NCI-H1417 (cell line): ENCODE measurements at places on chromosomes 3 and 15.

- DNase-seq = no peak
Observed at GRCh38 chr3:128500556-128500955, 7.6 kb upstream of the GATA2 start.

DNA sequence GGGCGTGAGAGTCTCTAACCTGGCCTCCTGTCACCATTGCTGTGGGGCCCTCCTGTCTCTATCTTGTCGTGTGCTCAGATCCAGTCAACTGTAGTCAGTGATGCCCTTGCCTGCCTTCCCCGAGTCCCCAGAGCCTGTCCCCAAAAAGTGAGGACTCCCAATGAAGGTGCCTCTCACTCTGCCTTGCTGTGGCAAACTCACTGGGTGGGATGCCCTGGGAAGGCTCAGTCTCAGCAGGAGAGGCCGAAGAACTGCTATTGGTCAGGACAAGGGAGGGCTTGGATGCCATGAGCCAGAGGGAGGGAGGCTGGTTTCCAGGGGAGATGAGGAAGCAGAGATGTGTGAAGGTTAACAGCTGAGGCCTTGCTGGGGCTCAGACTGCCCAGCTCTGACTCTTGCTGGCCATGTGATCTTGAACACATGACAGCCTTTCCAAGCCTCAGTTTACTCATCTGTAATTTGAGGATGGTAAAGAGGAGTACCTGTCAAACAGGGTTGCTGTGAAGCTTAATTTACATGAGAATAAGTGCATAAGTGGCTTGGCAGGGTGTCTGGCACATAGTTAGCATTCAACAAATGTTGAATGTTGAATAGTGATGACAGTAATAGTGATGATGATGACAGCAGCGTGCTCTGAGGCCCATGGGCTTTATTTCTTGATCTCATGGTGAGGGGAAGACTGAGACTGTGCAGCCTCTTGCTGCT is 8.2 kb downstream of the KY start:
- no peak for DNase-seq

GRCh38 chr15:67564021-67564967 is 21.8 kb downstream of the MAP2K5 start:
- DNase-seq = no peak

DNA sequence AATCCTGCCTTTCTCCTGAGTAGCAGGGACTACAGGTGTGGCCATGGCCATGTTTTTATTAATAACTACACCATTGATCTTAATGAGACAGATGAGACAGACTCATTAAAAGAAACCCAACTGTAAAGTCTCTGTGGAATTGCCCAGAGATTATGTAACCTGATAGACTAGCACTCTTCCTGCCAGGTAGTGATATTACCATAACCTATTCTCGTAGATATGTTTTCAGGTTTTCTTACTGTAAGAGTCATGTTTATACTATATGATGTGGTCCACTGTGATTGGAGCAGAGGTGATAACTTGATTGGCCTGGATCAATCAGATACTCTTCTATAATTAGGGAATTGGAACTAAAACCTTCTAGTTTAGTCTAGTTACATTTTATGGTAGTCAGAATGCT is 93.7 kb downstream of the NFKBIZ start:
- no peak for DNase-seq

GRCh38 chr15:48332642-48333034 is 1.4 kb downstream of the DUT start:
- DNase-seq = no peak

DNA sequence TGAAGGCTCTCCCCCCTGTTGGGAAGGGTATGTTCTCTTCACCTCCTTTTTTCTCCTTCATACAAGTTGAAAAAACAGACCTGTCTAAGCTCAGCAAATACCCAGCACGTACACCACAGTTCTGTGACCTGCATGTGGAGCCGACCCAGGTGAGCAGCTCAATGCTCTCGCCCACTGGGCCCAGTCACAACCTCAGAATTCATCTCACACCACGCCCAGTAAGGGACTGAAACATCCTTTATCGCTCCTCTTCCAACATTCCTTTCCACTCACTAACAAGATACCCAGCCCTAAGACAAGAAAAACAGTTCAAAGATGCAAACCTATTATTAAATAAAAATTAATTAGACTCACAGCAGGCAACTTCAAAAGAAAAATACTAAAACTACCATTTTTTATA is 68.9 kb downstream of the FOXP1 start:
- DNase-seq = no peak

DNA sequence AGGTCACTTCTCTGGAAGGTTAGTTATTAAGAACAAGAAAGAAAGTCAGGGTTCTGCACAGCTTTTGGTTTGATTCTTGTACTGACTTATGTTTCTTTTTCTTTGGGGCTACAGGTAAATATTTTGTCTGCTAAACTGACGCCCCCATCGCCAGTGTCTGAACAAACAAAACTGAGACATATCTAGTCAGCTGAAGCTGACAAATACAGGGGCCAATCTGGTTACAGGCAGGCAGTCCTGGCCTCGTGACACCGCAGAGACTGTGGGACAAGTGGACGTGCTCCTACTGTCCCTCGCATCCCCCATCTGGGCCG is 4.6 kb upstream of the RPL14 start:
- DNase-seq = no peak

DNA sequence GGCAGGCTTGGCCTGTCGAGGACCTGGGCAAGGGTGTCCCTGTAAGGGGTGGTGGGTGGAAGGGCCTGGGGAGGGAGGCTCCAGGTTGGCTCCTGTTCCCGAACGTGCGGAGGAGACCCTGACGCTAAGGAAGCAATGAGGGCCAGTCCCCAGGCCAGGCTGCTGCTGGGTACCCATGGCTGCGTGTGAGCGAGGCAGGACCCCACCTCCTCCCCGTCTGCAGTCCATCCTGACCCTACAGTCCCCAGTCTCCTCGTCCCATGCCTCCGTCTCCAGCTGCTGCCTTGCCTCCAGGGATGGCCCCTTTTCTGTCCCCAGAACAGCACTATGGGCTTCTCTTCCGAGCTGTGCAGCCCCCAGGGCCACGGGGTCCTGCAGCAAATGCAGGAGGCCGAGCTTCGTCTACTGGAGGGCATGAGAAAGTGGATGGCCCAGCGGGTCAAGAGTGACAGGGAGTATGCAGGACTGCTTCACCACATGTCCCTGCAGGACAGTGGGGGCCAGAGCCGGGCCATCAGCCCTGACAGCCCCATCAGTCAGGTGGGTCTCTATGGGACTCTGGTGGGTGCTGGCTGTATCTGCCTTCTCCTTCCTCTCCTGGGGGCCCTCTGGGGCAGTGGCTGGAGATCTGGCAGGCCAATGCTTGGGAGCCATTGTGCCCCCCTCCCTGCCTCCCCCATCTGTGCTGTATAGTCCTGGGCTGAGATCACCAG is 571 bp downstream of the FES start:
- no peak for DNase-seq

DNA sequence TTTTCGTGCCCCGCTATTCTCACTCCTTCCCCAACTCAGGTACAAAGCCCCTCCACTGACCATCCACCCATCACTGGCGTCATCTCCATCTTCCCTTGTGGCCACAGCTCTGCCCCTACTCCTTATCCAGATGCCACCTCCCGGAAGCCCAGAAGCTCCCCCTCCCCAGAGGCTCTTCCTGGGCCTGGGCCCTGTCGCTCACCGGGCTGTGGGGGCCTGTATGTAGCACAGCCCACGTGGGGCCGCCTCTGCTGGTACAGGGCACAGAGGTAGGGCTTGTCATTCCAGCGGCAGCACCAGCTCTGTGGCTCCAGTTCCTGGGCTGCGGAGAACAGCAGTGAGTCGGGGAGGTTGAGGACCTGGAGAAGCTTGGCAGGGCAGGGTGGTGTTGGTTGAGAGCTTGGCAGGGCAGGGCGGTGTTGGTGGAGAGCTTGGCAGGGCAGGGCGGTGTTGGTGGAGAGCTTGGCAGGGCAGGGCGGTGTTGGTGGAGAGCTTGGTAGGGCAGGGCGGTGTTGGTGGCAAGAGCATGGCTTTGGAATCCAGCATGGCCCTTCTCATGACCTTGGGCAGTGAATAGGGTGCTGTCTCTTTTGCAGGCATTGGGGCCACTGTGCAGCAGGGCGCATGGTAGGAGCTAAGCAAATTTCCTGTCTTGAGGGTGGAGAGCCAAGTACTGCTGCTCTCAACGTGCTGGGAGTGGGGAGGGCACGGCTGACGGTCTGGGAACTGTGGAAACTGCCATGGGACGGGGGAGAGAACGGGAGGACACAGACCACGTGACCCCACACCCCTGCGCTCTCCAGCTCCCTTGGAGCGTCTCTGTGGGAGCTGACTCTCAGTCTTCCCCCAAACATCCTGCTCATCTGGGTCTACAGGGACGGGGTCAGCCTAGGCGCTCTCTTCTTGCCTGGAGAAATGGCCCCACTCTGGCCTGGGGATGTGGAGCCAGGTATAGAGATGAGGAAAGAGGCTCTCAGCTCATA is 43.4 kb downstream of the MUC20 start:
- no peak for DNase-seq

DNA sequence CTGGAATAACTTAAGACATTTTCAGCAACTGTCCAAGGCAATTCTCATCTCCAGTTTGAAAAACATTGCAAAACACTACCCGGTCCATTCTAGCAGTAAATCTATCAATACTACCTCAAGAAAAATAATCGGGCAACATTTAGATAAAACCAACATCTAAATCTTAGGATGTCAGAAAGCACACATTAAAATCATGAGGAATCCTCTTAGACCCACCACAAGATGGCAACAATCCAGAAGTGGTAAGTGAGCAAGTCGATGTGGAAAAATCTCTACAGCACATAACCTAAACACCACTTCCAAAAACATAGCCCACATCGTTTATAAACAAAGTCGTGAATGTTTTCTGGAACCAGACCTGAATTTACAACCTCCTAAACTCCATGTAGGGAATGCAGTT is 5.7 kb downstream of the PLCH1 start:
- peak; percentile 24 for DNase-seq

DNA sequence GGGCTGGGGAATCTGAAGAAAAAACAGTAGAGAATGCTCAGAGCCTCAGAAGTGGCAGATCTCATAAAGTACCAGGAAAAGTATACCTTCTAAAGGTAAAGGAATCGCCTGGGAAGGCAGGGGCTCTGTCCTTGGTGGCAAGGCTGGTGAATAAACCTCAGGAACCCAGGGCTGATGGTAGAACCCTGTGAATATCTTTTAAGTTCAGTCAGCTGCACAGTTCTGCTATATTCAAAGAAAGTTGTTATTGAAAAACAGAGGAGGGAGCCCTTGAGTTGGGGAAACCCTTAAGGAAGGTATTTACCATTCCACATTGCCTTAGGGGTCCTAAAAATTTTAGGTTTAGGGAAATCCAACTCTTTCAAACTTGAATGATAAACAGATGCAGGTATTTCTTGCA is 31.2 kb downstream of the ZPLD1 start:
- DNase-seq = no peak

- no peak for DNase-seq
Observed at GRCh38 chr15:20340931-20341661, 200.5 kb downstream of the GOLGA6L6 start.

DNA sequence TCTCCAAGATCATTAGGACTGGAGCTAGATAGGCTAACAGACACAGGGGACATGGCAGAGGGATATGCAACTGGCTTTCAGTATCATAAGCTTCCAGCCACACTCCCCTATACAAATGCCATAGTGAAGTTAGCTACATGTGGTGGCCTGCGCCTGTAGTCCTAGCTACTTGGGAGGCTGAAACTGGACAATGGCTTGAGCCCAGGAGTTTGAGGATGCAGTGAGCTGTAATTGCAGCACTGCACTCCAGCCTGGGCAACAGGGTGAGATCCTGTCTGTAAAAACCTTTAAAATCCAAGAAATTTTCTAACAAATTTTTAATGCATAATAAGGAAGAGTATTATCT is 37.3 kb downstream of the DLG1 start:
- DNase-seq = no peak

- no peak for DNase-seq
Observed at GRCh38 chr15:63181648-63182047, 7.8 kb upstream of the RAB8B start.

GRCh38 chr15:55535436-55535835 is 27.4 kb upstream of the DNAAF4 start:
- DNase-seq = no peak

- no peak for DNase-seq
Observed at GRCh38 chr15:47577000-47577399, 140.3 kb upstream of the SEMA6D start.

- DNase-seq = no peak
Observed at GRCh38 chr3:44114142-44114541, 127.5 kb upstream of the TOPAZ1 start.

DNA sequence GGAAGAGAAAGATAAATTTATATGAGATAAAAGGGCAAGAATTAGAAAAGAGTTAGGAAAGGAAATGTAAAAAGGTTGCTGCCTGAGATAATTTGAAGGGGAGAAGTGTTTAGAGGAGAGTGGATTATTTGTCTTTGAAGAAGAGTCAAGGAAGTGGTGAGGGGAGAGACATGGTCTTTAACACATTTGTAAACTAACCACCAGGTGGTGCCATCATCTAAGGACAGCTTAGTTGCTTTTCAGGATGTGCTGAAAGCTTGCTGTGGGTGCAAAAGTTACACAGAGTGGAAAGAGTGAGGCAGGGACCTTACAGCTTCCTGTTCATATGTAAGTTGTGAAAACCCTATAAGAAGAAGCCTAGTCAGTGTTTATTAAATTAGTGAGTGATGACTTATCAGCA is 114.1 kb upstream of the DNAJC19 start:
- peak; percentile 42 for DNase-seq

DNA sequence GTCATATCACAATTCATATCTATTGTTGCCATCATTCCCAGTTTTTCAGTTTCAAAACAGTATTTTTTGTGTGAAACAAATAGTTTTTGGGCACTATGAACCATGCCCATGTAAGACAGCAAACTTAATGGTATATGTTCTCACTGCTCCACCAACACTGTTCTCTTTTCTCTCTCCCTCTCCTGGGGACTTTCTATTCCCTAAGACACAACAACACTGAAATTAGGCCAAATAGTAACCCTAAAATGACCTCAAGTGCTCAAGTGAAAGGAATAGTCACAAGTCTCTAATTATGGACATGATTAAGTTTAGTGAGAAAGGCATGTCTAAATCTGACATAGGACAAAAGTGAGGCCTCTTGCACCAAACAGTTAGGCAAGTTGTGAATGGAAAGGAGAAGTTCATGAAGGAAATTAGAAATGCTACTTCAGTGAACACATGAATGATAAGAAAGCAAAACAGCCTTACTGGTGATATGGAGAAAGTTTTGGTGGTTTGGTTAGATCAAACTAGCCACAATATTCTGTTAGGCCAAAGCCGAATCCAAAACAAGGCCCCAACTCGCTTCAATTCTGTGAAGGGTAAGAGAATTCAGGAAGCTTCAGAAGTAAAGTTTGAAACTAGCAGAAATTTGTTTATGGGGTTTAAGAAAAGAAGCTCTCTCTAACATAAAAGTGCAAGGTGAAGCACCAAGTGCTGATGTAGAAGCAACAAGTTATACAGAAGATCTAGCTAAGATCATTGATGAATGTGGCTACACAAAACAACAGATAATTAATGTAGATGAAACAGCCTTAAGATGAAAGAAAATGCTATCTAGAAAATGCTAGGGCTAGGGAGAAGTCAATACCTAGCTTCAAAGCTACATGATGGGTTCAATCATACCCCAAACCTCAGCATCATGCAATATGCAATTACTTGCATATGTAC is 104.2 kb downstream of the CBLB start:
- DNase-seq = no peak

DNA sequence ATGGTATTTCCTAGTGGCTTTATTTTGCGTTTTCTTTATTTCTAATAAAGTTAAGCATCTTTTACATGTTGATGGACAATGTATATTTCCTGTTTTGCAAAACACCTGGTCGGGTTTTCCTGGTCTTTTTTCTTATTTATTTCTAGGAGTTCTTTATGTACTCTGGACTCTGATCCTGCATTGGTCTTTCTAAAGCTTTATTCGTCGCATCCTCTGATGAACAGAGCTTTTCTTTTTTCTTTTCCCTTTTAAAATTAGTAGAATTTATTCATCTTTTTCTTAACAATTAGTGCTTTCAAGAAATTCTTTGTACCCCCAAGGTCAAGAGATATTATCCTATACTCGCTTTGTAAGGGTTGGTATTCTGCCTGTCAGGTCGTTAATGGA is 32.2 kb downstream of the ZDHHC19 start:
- DNase-seq = no peak
